ENCODE measurements at places on chromosomes 5 and 9. TPM values are rescaled to one million over a fixed set of nuclear protein-coding genes. Genes with fewer than 3 reads are reported as not detected.

The PDE8B gene
- 1.4 TPM for polyA plus RNA-seq

The WDR38 gene
- not detected for polyA plus RNA-seq

The TCF7 gene
- 8.0 TPM for polyA plus RNA-seq

The HAVCR2 gene
- polyA plus RNA-seq: 1.2 TPM

The SH2D3C gene
- polyA plus RNA-seq: 4.7 TPM

The FAM174A gene
- polyA plus RNA-seq: 18.0 TPM

The PCDHGB1 gene
- 0.03 TPM for polyA plus RNA-seq

The AQP7 gene
- polyA plus RNA-seq: 1.1 TPM

The C5orf58 gene
- not detected for polyA plus RNA-seq

The F2RL2 gene
- 0.45 TPM for polyA plus RNA-seq

The CTSV gene
- 6.6 TPM for polyA plus RNA-seq

The POU5F2 gene
- 0.06 TPM for polyA plus RNA-seq

The C9orf50 gene
- not detected for polyA plus RNA-seq

The SPOCK1 gene
- polyA plus RNA-seq: 1.2 TPM

The SEMA4D gene
- polyA plus RNA-seq: 4.9 TPM

The SV2C gene
- polyA plus RNA-seq: not detected

The GFPT2 gene
- 4.3 TPM for polyA plus RNA-seq

The OMD gene
- polyA plus RNA-seq: 0.56 TPM

The GPR150 gene
- 0.44 TPM for polyA plus RNA-seq

The LIFR gene
- polyA plus RNA-seq: 6.6 TPM

The CCL27 gene
- not detected for polyA plus RNA-seq

The FGF1 gene
- polyA plus RNA-seq: 0.73 TPM

The HTR1A gene
- polyA plus RNA-seq: not detected

The PCDHB16 gene
- polyA plus RNA-seq: not detected

The ALDOB gene
- polyA plus RNA-seq: 2.5 TPM

The RNF180 gene
- polyA plus RNA-seq: 2.2 TPM

The NKD2 gene
- polyA plus RNA-seq: 12.8 TPM

The C9orf153 gene
- not detected for polyA plus RNA-seq

The PIP5K1B gene
- polyA plus RNA-seq: 8.0 TPM

The SLC23A1 gene
- polyA plus RNA-seq: not detected

The SYK gene
- 14.0 TPM for polyA plus RNA-seq

The TESK1 gene
- polyA plus RNA-seq: 33.9 TPM

The ACSL6 gene
- polyA plus RNA-seq: 0.45 TPM

The PSIP1 gene
- 25.1 TPM for polyA plus RNA-seq

The ADAMTS16 gene
- polyA plus RNA-seq: not detected

The NDUFAF2 gene
- polyA plus RNA-seq: 59.1 TPM

The ADAMTS12 gene
- polyA plus RNA-seq: 0.62 TPM

The ADGRV1 gene
- polyA plus RNA-seq: 0.75 TPM

The ZNF300 gene
- 1.4 TPM for polyA plus RNA-seq

The C5orf63 gene
- polyA plus RNA-seq: 5.2 TPM

The TNIP1 gene
- 122 TPM for polyA plus RNA-seq

The PHF24 gene
- polyA plus RNA-seq: 0.05 TPM

The LCN15 gene
- polyA plus RNA-seq: not detected

The DMGDH gene
- 1.2 TPM for polyA plus RNA-seq

The ANKRD33B gene
- polyA plus RNA-seq: 2.1 TPM

The SLC6A7 gene
- polyA plus RNA-seq: not detected

The SPATA31E1 gene
- not detected for polyA plus RNA-seq

The KCNMB1 gene
- 2.6 TPM for polyA plus RNA-seq

The DAB2IP gene
- 27.6 TPM for polyA plus RNA-seq

Data from stomach (tissue), 19 donors.